Osteocyte (in vitro differentiated cells): ENCODE measurements at places on chromosomes 4 and X. TPM values are rescaled to one million over a fixed set of nuclear protein-coding genes. Genes with fewer than 3 reads are reported as not detected.

FDCSP gene
- not detected in 2 replicates for total RNA-seq

SULT1E1 gene
- 5.1 and 6.6 TPM in 2 replicates for total RNA-seq

GUCY2F gene
- total RNA-seq, result not detected in 2 replicates

POF1B gene
- total RNA-seq, result not detected in 2 replicates

C4orf51 gene
- total RNA-seq, result not detected in 2 replicates

TIMP1 gene
- 403 and 405 TPM in 2 replicates for total RNA-seq

PNMA3 gene
- total RNA-seq, result not detected in 2 replicates

DOCK11 gene
- total RNA-seq, result 24.8 and 27.2 TPM in 2 replicates

ADGRG4 gene
- 0.13 and 0.16 TPM in 2 replicates for total RNA-seq

UGT2B7 gene
- 0.91 and 0.97 TPM in 2 replicates for total RNA-seq

SPANXC gene
- not detected in 2 replicates for total RNA-seq

PSAPL1 gene
- total RNA-seq, result not detected in 2 replicates

GLUD2 gene
- total RNA-seq, result 0.31 and 0.40 TPM in 2 replicates

CSN1S1 gene
- total RNA-seq, result not detected in 2 replicates

CENPE gene
- 5.7 and 6.9 TPM in 2 replicates for total RNA-seq

CCDC110 gene
- 0.73 and 0.76 TPM in 2 replicates for total RNA-seq

IL21 gene
- not detected in 2 replicates for total RNA-seq

YY2 gene
- 4.7 and 5.8 TPM in 2 replicates for total RNA-seq

PNMA6F gene
- not detected in 2 replicates for total RNA-seq

TMEM255A gene
- 0.16 TPM in 2 replicates for total RNA-seq

LRCH2 gene
- 7.9 and 8.6 TPM in 2 replicates for total RNA-seq

PAGE4 gene
- total RNA-seq, result not detected in 2 replicates

RASL11B gene
- total RNA-seq, result 0.73 and 0.94 TPM in 2 replicates

PAK3 gene
- total RNA-seq, result not detected in 2 replicates

S100P gene
- total RNA-seq, result not detected in 2 replicates

DIPK2B gene
- total RNA-seq, result not detected in 2 replicates

CT55 gene
- total RNA-seq, result not detected in 2 replicates

RRH gene
- total RNA-seq, result 0.24 TPM in 1 of 2 replicates, not detected in the other

CXCL3 gene
- total RNA-seq, result 1.7 and 2.1 TPM in 2 replicates

CXorf38 gene
- total RNA-seq, result 9.9 and 11.4 TPM in 2 replicates

GPR50 gene
- total RNA-seq, result not detected in 2 replicates
